Hepatic stellate cell (primary cell): ENCODE measurements at places on chromosomes 7 and 10.
A peak's percentile ranks its signal among the peaks of the same experiment; 100 is the strongest.

DNA sequence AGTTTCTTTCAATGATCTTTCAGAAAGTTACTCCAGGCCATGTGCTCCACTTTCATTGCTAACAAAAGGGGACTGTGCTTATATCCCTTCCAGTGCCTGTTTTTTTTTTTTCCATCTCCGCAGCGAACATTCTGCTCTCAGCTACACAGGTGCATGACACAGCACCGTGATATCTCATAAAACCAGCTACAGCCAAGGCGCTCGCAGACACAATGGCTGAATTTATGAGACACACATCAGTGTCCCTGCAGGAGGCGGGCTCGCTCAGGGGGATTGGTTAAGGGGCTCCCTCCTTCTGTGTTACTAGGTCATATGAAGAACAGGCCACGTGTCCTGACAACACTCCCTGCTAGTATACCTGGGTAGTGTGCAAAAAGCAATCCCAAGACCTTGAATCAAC, 245.5 kb downstream of the SKAP2 start:
- no peak for DNase-seq

DNA sequence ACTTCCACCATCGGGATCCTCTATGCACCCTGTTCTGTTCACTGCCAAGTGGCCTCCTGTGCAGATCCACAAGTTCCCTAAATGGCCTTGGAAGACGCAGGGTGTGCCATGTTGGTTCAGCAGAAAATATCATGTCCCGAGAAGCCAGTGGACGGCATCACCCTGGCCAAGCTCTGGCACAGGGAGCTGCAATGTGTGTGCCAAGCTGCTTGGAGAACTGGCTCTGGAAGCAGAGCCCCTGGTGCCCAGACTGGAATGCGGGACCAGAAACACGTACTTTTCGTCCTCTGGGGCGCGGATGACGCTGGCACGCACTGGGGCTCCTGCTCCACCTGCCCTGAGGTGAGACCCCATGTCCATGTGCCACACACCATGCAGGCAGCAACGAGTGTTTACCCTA, 124.7 kb upstream of the CARD11 start:
- DNase-seq = no peak

- DNase-seq = no peak
Observed at GRCh38 chr10:33402220-33403073, 68.0 kb upstream of the NRP1 start.

- no peak for DNase-seq
Observed at GRCh38 chr7:93728292-93728691, 153.8 kb upstream of the CALCR start.

DNA sequence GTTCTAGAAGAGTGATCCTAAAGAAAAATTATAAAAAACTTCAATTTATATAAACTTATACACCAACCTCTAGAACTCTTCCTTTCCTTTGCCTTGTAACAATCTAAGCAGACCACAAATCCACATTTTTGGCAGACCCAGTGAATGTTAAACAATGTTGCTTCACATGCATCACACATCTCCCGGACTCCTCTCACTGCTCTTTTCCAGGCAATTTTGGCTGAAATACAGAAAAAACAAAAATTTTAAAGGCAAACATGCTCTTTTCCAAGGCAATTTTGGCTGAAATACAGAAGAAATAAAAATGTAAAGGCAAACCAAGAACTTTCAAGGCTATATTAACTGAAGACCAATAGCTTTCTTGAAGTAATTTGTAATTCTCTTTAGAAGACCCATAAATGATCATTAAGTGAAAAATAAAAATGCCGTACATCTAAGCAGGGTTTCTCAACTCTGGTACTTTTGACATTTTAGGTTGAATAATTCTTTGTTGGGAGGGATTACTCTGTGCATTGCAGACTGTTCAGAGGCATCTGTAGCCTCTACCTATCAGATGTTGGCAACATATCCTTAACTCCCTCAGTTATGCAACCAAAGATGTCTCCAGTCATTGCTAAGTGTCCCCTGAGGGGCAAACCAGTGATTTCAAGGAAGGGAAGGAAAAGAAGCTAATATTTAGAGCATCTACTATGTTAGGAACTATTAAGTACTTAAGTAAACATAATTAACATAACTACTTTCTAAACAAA, 64.4 kb downstream of the NRBF2 start:
- DNase-seq = peak; percentile 49

GRCh38 chr10:98028168-98028770, 2.2 kb downstream of the CRTAC1 start:
- DNase-seq = no peak

DNA sequence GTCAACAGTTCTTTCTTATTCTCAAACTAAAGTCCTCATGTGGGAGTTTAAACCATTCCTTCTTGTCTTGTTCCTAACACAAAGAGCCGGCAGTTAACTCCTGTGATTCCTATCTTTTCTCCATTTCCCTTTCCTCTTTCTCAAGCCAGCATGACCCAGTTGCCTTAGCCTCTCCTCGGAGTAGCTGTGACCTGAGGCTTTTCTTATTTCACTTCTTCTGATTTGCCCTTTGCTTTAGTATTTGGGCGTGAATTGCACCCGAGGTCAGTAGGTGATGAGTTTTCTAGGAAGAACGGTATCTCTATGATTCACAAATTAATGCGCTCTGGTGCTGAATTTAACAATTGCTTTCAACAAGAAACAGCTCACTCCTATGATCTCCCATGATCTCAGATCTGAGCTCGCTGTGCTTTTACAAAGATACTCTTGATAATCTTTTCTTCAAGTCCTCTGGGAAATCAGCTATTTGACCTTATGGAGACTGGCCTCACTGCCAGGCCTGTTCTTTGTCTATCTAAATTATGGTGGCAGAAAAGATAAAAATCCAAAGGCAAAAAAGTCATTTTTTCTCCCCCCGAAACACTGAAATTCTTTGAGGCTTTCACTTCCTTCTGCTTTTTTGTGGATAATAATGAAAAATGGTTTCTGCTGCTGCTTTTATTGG, 184.6 kb downstream of the JCAD start:
- DNase-seq = no peak

DNA sequence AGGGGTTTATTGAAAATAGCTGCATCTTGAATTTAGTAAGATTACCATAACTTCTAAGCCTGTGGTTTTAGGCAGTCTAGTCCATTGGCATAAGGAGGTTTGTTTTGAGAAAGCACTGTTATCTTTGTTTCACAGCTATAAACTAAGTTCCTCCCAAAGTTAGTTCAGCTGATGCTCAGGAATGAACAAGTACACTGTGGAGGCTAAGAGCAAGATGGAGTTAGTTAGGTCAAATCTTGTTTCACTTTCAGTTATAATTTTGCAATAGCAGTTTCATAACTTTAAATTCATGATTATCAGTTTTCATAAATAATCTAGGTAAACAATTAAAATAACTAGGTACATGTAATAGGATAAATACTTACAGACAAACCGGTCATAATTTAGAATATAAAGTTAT, 15.4 kb downstream of the SEC61G start:
- no peak for DNase-seq

GRCh38 chr7:142181966-142182365, 70.4 kb downstream of the MGAM2 start:
- no peak for DNase-seq

DNA sequence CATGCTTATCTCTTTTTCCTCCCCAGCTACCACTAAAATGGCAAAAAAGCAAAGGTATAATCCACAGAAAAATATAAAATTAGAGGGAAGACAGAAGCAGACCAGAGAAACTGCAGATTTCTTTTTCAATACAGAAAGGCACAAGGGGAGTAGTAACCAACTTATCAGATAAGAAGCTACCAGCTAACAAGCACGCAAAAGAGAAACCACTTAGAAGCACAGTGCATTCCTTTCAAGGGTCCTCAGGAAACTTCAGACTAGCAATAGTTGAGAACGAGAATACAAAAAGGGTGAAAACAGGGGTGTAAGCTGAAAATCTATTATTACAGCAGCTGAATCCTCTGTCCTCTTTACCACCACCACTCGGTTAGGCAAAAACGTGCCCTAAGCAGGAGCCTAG, 9.9 kb upstream of the OR2A5 start:
- no peak for DNase-seq

GRCh38 chr10:45581582-45582385, 90.8 kb downstream of the ZFAND4 start:
- DNase-seq = no peak

DNA sequence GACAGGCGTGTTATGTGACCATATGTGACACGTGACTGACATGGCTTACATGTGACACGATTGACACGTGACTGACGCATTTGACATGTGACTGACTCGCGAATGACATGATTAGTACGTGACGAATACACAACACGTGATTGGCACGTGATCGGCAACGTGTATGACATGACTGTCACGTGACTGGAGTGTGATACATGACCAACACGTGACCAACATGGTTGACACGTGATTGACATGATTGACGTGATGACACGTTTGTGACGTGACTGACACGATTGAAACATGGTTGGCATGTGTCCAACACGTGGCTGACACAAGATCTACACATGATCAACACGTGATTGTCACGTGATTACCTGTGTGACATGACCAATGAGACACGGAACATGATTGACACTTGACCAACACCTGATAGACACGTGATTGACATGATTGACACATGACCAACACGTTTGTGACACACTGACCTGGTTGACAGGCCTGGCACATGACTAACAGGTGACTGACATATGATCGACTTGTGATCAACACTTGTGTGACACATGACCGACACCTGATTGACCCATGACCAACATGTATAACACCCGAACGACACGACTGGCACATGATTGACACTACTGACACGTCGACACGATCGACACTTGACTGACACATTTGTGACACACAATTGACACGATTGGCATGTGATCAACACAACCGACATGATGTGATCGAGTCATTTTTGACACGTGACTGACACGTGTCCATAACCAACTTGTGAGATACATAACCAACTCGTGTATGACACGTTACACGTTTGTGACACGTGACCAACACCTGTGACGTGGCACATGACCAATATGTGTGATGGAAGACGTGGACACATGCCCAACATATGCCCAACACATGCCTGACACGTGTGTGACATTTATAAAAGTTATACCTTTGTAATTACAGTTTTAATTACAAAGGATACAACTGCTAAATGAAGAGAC, 21.1 kb downstream of the CRPPA start:
- DNase-seq = no peak

- no peak for DNase-seq
Observed at GRCh38 chr10:26374426-26374825, 63.7 kb upstream of the APBB1IP start.

DNA sequence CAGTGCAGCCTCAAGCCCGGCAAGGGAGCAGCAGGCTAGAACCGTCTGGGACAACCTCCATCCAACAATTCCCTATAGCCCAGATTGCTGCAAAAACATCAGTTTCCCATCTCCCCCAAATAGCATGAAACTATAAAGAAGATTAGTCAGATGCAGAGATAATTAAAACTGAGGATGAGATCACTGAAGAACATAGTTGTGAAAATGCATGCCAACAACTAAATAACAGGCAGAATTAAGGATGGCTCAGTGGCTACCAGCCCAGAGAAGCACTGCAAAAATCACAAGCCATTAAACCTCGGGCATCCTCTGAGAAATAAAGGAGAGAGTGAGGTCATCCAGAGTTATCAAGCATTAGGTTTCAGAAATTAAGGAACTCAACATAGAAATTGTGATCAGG, 427.1 kb downstream of the TNS3 start:
- DNase-seq = no peak

GRCh38 chr10:123722351-123722750, 56.2 kb downstream of the GPR26 start:
- DNase-seq = no peak

- no peak for DNase-seq
Observed at GRCh38 chr10:125002047-125002422, 60.1 kb downstream of the ZRANB1 start.

GRCh38 chr10:102102421-102102820, 17.7 kb downstream of the LDB1 start:
- no peak for DNase-seq

DNA sequence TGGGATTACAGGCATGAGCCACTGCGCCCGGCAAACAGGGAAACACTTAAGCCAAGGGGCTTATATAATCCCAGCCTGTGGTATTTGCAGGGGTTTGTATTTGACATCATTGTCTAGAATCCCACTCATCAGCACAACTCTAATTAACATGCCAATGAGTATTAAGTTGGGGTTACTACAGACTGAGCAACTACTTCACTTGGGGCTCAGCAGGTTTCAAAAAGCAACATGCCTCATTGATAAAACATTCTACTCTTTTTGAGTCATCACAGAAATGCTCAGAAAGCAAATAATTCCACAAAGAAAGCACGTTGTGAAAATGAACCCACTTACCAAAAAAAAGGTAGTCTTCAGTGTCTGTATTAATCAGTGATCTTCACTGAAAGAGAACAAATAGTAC, 236.9 kb upstream of the CELF2 start:
- no peak for DNase-seq

- no peak for DNase-seq
Observed at GRCh38 chr10:104359811-104360210, 6.2 kb downstream of the CFAP58 start.

GRCh38 chr10:42960491-42960990, 116.3 kb upstream of the RET start:
- peak; percentile 39 for DNase-seq

DNA sequence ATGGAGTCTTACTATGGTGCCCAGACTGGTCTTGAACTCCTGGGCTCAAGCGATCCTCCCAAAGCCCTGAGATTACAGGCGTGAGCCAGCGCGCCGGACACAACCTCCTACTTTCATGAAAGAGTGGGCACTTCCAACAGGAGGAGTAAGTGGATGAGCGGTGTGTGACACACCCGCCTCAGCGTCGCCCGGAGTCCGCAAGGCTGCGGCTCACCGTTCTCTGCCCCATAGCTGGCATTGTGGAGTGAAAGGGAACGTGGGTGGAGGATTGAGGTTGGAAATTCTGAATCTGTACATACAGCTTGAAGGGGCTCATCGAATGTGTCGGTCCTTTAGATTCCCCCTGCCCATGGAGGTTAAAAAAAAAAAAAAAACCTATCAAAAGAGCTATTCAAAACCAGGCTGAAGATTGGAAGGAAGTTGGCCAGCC, 524 bp upstream of the PRXL2A start:
- DNase-seq = no peak

DNA sequence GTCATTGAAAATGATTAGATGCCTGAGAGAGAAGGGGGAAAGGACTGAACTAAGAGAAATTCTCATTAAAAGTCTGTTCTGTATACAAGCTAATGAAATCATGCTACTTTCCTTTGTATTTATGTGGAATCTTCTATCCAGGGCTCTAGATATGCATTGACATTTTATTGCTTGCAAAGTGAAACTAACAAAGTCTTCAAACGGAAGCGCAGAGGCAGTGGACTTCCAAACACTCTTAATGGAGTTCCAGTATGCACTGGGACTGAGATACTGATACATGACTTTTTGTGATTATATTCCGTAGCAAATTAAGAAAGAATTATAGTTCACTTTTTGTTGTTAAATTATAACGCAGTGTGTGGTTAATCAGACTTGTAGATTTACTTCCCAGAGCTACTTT, 166.8 kb upstream of the TBX20 start:
- no peak for DNase-seq

GRCh38 chr10:48973065-48973464, 33.4 kb upstream of the LRRC18 start:
- no peak for DNase-seq

DNA sequence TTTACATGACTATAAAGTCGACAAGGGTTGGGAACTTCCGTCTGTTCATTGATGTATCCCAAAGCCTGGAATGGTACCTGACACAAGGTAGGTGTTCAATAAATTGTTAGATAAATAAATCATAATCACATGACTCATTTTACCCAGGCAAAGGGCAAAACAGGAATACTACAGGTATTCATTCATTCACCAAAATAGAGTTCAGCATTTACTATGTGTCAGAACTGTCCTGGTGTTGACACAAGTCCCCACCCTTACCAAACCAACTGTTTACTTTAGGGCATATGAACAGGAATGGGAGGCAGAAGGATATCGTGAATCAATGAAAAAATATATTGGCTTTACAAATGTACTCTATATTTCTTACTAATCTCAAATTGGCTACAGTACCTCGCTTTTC, 666 bp upstream of the YAE1 start:
- no peak for DNase-seq
